ENCODE measurements at places on chromosomes 4 and X. TPM values are rescaled to one million over a fixed set of nuclear protein-coding genes. Genes with fewer than 3 reads are reported as not detected.

RHOXF1 gene
- not detected for total RNA-seq

CTBP1 gene
- 626 TPM for total RNA-seq

GAGE10 gene
- total RNA-seq: not detected

SPANXD gene
- not detected for total RNA-seq

MAGEA9B gene
- not detected for total RNA-seq

GRCh38 chrX:140123446-140123845 is 158.1 kb upstream of the CXorf66 start:
- DNase-seq: no peak

GRCh38 chr4:89724716-89725115 is 112.2 kb downstream of the SNCA start:
- no peak for DNase-seq

GRCh38 chrX:107537815-107538214 is 88.4 kb downstream of the FRMPD3 start:
- DNase-seq: no peak

GRCh38 chrX:44280116-44280515 is 63.4 kb downstream of the EFHC2 start:
- no peak for DNase-seq

DNA sequence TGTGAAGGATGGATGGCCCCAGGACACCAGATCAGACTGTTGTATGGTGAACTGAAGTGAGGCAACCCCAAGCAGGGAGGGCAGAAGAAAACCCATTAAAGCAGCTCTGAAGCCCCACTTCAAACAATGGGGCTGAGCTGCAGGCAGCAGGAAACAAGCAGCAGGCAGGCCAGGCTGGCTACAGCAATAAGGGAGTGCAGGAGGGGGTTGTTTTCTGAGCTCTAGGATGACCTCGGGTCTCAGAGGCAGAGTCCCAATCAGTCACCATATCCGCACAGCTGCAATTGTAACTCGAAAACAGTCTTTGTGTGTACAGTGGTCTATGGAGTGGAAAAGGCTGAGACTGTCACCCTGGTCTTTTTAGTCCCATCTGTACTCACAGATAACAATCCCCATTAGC is 90.4 kb downstream of the COL4A6 start:
- DNase-seq: no peak

DNA sequence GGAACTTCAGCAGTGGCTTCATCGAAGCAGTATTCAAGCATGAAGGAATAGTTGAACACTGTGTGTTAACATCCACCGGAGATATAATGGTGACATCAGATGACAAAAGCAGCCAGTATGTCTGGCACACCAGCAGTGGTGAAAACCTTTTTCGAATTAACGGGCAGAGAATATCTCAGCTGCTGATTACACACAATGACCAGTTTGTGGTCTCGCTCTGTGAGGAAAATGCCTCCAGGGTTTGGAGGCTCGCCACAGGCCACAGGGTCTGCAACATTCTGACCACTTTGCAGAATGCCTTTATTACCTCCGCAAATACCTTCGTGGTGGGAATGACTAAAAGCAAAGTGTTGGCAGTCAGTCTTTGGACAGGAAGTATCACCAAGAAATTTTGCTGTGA is 201.5 kb downstream of the NWD2 start:
- no peak for DNase-seq

- DNase-seq: no peak
Measured at GRCh38 chr4:42391355-42391664, 6.0 kb upstream of the SHISA3 start.

All from hematopoietic multipotent progenitor cell (in vitro differentiated cells).